ENCODE measurements at places on chromosomes 1 and 21.

DNA sequence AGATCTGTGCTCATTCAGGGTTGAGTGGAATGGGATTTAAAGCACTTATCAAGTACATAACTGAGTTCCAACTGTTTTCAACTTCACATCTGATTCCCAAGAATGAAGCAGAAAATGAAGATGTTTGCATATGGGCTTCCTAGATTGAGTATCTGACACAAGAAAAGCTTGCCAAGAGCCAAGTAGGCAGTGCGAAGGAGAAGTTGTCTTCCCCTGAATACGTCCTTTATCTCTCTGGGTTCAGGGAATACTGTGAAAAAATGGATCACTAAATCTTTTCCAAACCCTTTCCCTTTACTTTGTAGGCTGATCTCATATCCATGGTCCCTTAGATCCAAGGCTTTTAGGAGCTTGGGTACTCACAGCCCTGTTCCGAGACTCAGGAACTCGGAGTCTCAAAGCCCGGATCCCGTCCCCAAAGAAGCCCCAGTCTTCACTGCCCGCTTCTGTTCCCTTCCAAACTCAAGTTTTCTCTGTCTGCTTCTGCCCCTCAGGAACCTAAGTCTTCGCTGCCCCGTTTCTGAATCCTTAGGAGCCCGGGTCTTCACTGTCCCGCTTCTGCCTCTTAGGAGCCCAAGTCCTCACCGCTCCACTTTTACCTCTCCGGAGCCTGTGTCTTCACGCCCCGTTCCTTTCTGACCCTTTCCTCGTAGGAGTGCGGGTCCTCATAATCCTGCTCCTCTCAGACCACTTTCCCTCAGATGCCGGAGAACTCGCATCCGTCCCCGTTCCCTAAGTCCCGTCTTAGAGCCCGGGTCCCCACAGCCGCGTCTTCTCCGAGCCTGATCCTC is 616 bp downstream of the TAF12 start:
- DNase-seq: no peak

DNA sequence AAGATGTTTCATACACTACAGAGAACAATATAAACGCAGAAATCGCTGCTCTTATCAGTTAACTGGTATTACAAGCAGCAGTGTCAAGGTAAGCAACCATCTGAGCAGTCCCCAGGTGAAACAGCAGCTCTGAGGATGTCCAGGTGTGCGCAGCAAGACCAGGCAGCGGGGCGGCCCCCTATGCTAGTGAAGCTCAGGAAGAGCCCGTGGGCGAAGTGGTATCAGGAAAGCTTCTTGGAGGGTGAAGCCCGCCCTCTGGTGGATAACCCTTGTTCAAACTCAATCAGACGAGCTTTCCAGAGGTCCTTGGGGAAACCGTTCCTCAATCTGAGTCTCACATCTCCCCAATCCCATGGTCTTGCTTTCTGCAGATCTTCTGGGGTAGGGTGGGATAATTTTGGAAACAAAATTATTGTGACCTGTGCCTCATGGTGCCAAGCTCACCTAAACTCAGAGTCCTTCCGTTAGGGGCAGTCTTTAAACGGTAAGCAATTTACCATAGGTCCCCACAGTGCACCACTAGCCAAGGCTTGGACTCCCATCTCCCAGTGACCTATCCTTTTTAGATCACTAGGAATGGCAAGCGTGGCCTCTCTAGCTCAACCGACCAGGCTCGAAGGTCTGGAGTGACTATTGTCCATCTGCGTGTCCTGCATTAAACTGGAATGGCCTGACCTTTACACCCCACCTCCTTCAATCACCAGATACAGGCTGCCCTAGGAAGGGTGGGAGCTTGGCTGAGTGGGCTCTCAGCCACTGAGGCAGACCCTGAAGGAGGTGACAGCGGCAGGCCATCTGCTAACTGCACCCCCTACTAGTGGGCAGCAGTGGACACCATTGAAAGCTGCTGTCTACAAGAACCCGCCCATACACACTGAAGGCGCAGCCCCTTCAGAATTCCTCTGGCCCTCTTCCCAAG is 13.6 kb upstream of the FAM110D start:
- DNase-seq: no peak

DNA sequence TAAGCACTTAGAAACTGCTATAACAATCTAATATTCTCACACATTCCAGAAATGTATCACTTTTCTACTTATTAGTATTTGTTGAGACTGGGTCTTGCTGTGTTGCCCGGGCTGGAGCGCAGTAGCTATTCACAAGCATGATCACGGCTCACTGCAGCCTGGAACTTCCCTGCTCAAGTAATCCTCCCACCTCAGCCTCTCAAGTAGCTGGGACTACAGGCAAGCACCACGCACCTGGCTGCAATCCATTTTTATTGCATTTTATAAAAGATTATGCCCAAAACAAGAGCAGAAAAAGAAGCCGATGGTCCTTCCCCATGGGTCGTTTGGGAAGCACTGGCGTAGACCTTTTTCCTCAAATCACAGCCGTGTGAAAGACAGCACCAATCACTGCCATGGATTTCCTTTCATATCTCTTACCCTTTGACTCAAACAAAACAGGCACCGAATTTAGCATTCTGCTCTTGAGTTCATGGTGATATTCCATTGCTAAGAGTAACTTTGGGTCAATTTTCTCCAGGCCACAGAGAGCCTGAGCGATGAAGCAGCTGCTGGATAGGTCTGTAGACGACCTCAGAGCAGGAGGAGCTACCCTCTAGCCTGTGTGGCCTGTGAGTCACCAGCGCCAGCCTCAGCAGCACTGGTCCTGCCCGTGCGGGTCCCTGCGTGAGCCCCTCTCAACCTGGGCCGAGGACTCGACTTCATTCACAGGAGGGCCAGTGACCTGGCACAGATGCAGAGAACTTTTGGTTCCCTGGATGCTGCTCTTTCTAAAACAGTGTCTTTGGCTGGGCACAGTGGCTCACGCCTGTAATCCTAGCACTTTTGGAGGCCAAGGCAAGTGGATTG is 80.8 kb downstream of the PIK3CD start:
- DNase-seq: no peak

- no peak for DNase-seq
Observed at GRCh38 chr1:193303849-193304248, 117.4 kb upstream of the B3GALT2 start.

DNA sequence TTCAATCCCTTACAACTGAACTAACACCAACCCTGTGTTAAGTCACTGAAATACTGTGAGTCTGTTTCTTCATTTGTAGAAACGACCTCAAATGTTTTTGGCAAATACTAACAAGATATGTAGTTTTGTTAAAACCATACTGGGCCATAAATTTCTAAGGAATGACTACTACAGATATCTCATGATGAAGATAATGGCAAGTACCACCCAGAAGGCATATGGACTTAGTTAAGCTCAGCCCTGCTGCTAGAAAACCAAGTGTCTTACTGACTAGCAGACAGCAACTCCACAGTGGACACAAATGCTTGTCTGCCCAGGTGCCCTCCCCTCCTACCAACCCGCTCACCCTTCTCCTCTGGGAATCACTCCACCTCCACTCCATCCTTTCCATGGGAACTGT is 44.5 kb upstream of the BMP8B start:
- no peak for DNase-seq

- DNase-seq: no peak
Observed at GRCh38 chr1:186945146-186945545, 116.4 kb downstream of the PLA2G4A start.

DNA sequence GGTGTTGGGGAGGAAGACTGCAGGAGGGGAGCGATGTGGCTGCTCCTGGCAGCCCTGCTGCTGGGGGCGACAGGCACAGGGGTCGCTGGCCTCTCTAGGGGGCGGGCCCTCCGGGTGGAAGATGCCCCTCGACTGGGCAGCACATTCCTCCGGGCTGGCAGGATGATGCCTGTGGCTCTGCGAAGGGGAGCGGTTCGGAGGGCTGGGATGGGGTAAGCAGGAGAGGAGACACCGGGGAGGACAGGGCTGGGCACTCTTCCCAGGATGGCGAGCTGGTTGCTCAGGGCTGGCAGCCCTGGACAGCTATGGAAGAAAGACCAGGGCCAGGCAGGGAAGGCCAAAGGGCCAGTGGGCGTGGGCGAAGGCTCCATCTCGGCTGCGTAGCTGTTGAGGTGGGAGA is 12.8 kb downstream of the HEYL start:
- no peak for DNase-seq

GRCh38 chr1:118788463-118788862 is 199.7 kb downstream of the TBX15 start:
- DNase-seq: no peak

GRCh38 chr1:30914931-30915330 is 6.4 kb upstream of the SDC3 start:
- no peak for DNase-seq

DNA sequence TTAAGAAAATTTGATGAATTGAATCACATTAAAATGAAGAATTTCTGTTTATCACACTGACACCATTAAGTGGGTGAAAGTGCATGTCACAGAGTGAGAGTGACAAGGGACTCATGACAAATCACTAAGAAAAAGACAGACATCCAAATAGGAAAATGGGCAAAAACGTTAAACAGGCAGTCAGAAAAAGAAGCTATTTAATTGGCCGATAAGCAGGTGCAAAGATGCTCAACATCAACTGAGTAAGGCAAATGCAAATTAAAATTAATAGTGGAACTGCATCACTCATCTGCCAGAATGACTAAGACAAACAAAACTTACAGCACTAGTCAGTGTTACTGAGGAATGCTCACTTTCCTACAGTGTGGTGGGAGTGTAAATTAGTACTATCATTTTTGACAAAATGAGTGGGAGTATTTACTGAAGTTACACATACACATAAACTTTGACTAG is 39.2 kb upstream of the RUNX1 start:
- DNase-seq: no peak

DNA sequence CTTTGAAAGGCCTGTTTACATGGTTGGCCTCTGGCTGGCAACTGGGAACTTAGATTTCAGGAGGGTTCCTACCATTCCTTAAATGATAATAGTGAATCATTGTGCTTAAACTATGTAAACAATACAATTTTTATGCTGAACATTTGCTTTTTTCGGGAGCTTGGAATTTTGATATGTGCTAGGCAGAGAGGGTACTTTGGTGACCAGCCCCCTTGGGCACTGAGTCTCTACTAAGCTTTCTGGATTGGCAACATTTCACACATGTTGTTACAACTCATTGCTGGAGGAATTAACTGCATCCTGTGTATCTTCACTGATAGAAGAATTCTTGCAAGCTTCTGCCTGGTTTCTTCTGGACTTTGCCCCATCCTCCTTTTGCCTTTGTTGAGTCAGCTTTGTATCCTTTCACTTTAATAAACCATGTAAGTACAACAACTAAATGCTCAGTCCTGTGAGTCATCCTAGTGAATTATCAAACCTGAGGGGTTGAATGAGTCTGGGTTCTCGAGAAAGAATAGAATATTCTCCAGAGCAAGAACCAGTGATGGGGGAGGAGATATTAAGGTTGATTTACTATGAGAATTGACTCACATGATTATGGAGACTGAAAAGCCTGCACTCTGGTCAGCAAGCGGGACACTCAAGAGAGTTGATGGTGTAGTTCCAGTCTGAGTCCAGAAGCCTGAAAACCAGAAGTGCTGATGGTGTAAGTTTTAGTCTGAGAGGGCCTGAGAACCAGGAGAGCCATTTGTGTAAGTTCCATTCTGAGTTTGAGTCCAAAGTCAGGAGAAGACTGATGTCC is 3.1 kb upstream of the SLC16A4 start:
- no peak for DNase-seq

GRCh38 chr1:167227934-167228378 is 7.3 kb downstream of the POU2F1 start:
- no peak for DNase-seq

- no peak for DNase-seq
Observed at GRCh38 chr1:108854221-108855019, 2.5 kb downstream of the AKNAD1 start.

- DNase-seq: no peak
Observed at GRCh38 chr1:209645574-209646452, 6.4 kb downstream of the LAMB3 start.

DNA sequence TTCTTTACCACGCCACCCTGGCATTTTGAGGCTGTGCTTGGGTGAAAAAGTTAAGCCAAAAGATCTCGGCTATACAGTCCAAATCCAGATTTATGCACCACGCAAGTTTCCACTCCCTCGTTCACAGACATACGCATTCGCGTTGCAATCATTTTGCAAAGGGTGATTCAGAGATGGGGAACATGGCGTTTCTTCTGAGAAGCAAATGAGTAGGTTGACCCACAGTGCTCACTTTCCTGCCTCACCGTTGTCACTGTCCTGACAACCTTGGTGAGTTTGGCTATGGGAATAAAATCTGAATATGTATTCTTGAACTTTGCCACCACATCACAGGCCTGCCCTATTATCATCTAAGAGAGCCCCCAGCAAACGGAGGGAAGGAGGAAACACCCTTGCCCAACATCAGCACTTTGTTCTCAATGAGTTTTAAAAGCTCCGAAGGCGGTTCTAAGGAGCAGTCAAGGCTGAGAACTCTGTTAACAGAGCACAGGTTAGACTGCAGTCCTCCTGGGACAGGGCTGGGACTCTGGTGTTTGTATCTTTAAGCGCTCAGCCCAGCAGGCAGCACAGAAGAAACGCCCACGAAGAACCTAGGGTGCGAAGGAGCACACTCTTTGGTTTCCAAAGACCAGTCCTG is 86.4 kb downstream of the RUNX1 start:
- no peak for DNase-seq

GRCh38 chr1:119911775-119912174 is 15.5 kb upstream of the ADAM30 start:
- no peak for DNase-seq

All from coronary artery (tissue), 2 donors.